ENCODE measurements at places on chromosomes 6 and 20.

DNA sequence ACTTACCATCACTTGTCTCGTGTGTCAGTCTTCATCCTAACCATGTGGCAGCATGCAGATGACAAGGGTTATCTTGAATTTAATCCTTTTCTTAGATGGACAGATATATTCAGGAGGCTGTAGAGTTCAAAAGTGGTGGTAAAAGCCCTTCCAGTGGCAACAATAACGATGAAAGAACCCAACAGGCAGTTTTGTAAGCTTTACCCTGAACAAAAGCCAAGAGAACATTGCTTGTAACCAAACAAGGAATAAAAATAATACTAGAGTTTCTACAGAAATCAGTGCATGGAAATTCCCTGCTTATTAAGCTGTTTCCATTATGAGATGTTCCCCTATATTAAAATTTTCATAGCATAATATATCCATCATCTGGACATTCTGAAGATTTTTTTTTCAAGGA is 69.7 kb downstream of the PDE7B start:
- no peak for DNase-seq

GRCh38 chr6:43308101-43308989 is at the start of gene CRIP3:
Gene CRIP3, minus strand, starts transcription at chr6:43308826. Its CDS starts 34 bp downstream, at chr6:43308792.
- DNase-seq, result peak; percentile 70

DNA sequence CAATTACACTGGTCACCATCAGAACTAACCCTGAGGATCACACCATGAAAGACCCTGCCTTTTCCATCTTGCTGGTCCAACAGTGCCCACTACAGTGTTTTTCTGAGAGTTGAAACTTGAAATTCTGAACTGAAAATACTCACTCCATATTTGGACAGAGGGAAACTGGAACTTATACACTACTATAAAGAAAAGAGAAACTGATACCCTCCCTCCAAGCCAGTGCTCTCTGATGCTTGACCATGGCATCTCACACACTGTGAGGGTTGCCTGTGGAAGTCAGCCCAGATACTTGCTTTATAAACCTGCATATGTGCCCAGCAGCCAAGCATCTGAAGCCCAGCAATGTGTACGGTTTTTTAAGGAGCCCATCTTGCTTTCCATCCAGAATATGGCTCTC is 108.7 kb downstream of the FOXA2 start:
- no peak for DNase-seq

DNA sequence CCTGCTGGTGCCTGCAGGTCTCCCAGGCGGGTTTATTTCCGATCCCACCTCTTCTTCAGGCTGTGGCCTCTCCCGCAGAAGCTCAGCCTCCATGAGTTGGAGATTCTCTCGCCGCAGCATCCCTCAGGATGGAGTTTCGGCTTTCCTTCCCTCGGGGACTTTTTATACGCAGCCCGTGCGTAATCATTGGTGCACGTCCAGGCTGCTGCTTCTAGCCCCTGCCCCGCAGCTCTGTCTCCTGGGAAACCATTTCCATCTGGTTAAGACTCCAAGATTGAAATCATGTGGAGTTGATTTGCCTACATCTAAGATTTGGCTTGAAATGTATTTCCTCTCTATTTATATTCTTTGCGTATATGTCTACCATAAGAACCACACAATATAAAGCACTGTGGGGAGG is 46.7 kb upstream of the CARMIL1 start:
- DNase-seq, result peak; percentile 77

GRCh38 chr6:52149949-52150348 is 36.2 kb upstream of the IL17A start:
- no peak for DNase-seq

DNA sequence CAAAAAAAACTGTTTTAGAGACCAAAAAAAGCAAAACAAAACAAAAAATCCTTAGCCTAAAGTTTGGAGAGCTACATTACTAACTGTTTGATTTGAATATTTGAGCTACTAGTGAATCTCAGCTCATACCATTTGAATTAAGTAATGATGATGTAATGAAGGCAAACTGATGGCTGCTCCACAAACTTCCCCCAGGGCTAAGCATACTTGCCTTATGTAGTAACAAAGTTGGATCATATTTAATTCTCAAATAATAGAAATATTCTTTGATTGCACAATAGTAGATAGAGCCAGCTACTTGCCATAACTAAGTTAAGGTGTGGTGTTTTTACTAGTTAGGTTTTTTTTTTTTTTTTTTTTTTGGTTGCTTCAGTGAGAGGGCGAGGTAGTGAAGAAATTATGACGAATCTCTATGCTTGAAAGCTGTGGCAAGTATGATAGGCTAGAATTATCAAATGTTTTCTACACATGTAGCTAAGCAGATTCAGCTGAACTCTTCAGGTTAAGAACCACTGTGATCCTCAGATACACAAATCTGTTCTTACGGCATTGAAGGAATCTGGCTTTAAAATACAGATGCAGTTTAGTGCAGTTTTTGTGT is 2.9 kb downstream of the RAB32 start:
- DNase-seq, result peak; percentile 95

DNA sequence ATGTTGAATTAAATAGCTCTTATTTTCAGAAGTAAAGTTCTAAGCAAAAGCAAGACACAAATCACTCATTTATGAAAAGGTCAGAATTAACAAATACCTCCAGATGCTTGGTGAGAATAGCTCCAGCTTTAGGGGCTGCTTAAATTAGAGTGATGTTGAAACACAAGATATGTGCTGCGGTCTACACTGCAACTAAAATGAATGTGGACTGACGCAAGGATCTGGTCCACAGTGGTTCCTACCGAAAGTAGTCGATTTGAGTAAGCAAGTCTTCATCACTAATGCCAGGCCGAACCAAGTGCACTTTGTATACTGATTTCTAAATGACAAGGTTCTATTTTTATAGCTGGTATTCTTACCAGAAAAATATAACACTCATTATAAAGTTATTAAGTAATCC is 96.3 kb downstream of the PRDM1 start:
- no peak for DNase-seq

GRCh38 chr6:91590191-91590590 is 1003.3 kb upstream of the MAP3K7 start:
- no peak for DNase-seq

- DNase-seq, result peak; percentile 26
These were observed 1235.7 kb upstream of the MAP3K7 start for GRCh38 chr6:91822581-91822980.

GRCh38 chr6:126152372-126152745 is 166.0 kb downstream of the TRMT11 start:
- no peak for DNase-seq

GRCh38 chr6:163579880-163580295 is 165.4 kb downstream of the QKI start:
- no peak for DNase-seq

All from fibroblast of skin of back (primary cell).